ENCODE measurements at places on chromosomes 16 and 17. TPM values are rescaled to one million over a fixed set of nuclear protein-coding genes. Genes with fewer than 3 reads are reported as not detected.
A peak's percentile ranks its signal among the peaks of the same experiment; 100 is the strongest.

- H3K36me3 ChIP-seq, result peaks cover 2% of the 10 kb centered on the region
- no peaks in the 10 kb centered on the region for H3K27me3 ChIP-seq
- peaks cover 34% of the 10 kb centered on the region for H3K4me1 ChIP-seq
These were observed 699 bp upstream of the MAP1LC3B start for GRCh38 chr16:87391324-87391949.

GRCh38 chr16:65125322-65125721 is 3.5 kb upstream of the CDH11 start:
- H3K36me3 ChIP-seq, result no peaks in the 10 kb centered on the region
- no peak for DNase-seq
- H3K27me3 ChIP-seq, result no peaks in the 10 kb centered on the region
- H3K4me3 ChIP-seq, result no peak overlapping the region
- no peak overlapping the region for H3K27ac ChIP-seq

- no peak overlapping the region for H3K27ac ChIP-seq
- H3K36me3 ChIP-seq, result no peaks in the 10 kb centered on the region
- H3K4me1 ChIP-seq, result no peaks in the 10 kb centered on the region
- no peak for DNase-seq
These were observed 856 bp upstream of the GLP2R start for GRCh38 chr17:9824797-9825338.

DNA sequence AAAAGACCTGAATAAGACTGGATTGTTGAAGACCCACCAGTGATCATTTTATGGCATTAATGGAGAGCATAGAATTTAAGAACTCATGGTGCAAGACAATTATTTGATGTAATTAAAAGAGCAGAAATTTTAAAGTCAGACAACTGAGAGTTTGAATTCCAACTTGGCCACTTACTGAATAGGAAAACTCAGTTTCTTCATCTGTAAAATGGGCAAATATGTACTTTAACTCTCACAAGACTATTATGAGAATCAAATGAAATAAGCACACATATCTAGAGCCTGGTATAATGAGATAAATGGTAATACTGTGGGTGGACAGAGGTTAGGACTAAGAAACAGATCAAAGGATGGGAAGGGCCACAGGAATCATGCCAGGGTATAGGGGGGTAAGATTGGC is 88.0 kb downstream of the SOX9 start:
- H3K27me3 ChIP-seq, result no peaks in the 10 kb centered on the region
- no peaks in the 10 kb centered on the region for H3K36me3 ChIP-seq
- H3K27ac ChIP-seq, result no peak overlapping the region
- no peaks in the 10 kb centered on the region for H3K4me1 ChIP-seq
- no peak for DNase-seq
- no peak overlapping the region for H3K4me3 ChIP-seq

GRCh38 chr17:58666858-58667267 is 25.0 kb downstream of the TEX14 start:
- peaks cover 8% of the 10 kb centered on the region for H3K4me1 ChIP-seq
- H3K27me3 ChIP-seq, result no peaks in the 10 kb centered on the region
- H3K27ac ChIP-seq, result peak overlapping the region; percentile 18
- no peak overlapping the region for H3K4me3 ChIP-seq
- no peaks in the 10 kb centered on the region for H3K36me3 ChIP-seq
- DNase-seq, result peak; percentile 76

Gene IKZF3
- not detected for total RNA-seq

Measured in endothelial cell of umbilical vein (primary cell).